HFFc6 (cell line): ENCODE measurements at places on chromosomes 5 and 9.

DNA sequence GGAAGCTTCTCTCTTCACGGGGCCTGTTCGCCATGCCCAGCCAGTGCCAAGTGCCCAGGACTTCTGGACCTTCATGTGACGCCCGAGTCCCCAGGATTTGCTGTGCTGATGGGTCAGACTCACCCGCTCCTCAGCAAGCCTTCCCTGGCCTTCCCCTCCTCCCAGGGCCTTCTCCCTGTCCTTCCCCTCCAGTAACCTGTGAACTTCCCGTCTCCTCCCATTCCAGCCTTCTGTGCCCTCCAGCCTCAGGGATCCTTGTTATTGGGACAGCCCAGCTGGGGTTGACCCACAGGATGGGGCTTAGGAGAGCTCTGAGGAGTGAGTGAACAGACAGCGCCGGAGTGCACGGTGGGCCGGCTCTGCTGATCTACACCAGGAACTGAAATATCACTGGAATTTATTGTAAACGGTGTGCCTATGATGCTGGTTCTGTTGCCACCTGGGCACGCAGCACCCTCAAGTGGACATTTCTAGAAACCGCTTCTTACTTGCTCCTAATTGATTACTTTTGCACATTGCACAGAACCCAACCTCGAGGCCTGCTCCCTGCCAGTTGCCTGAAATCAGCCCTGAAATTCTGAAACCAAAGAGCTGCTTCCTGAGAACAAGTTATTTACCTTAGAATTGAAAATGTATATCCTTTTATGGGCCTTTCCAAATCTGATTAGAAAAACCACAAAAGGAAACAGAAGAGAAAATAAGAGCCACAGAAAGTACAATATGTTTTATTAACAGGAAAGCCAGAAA, 1.5 kb downstream of the SPAAR start:
- no peak overlapping the region for H3K4me3 ChIP-seq
- peak overlapping the region; percentile 79 for H3K27ac ChIP-seq
- no peaks in the 10 kb centered on the region for H3K36me3 ChIP-seq
- H3K27me3 ChIP-seq = peaks cover 2% of the 10 kb centered on the region
- H3K4me1 ChIP-seq = peaks cover 52% of the 10 kb centered on the region
- DNase-seq = peak; percentile 39

GRCh38 chr5:177300236-177300880, 3.2 kb downstream of the RAB24 start:
- peaks cover 22% of the 10 kb centered on the region for H3K36me3 ChIP-seq
- peaks cover 47% of the 10 kb centered on the region for H3K4me1 ChIP-seq
- H3K27ac ChIP-seq = peak overlapping the region; percentile 87
- DNase-seq = peak; percentile 43

GRCh38 chr9:6134661-6135180, 80.9 kb upstream of the IL33 start:
- H3K36me3 ChIP-seq = no peaks in the 10 kb centered on the region
- no peak overlapping the region for H3K27ac ChIP-seq
- H3K27me3 ChIP-seq = peaks cover 15% of the 10 kb centered on the region
- DNase-seq = peak; percentile 43
- no peak overlapping the region for H3K4me3 ChIP-seq
- peaks cover 23% of the 10 kb centered on the region for H3K4me1 ChIP-seq

DNA sequence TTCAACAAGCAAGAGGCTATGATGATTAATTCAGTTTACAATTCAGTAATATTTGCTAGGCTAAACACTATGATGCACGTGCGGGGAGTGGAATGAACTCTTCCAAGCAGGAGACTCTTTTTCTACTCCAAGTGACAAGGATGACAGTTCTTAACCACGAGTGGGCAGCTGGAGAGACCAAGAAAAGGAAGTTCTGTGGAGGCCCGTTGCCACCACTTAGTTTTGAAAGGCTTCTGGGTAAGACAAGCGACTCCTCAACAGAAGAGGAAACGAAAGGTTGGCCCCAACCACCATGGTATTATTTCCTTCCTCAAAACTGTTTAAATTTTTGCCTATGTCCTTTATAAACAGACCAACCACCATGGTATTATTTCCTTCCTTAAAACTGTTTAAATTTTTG, 2.8 kb downstream of the DCAF12 start:
- H3K36me3 ChIP-seq = peaks cover 37% of the 10 kb centered on the region
- no peak overlapping the region for H3K27ac ChIP-seq
- no peaks in the 10 kb centered on the region for H3K27me3 ChIP-seq
- no peak overlapping the region for H3K4me3 ChIP-seq

GRCh38 chr5:155434681-155435080, 421.1 kb downstream of the KIF4B start:
- H3K36me3 ChIP-seq = peaks cover 4% of the 10 kb centered on the region; the same call in 1 of the 2 replicates
- H3K27ac ChIP-seq = no peak overlapping the region
